Germinal center (tissue), 1 donor: ENCODE measurements at places on chromosomes 6 and 20.
A peak's percentile ranks its signal among the peaks of the same experiment; 100 is the strongest.

GRCh38 chr20:15654208-15654649 lies 919.0 kb downstream of the KIF16B start:
- DNase-seq: peak; percentile 74

- DNase-seq: no peak
These were observed 56.1 kb downstream of the NFATC2 start for GRCh38 chr20:51486197-51487005.

DNA sequence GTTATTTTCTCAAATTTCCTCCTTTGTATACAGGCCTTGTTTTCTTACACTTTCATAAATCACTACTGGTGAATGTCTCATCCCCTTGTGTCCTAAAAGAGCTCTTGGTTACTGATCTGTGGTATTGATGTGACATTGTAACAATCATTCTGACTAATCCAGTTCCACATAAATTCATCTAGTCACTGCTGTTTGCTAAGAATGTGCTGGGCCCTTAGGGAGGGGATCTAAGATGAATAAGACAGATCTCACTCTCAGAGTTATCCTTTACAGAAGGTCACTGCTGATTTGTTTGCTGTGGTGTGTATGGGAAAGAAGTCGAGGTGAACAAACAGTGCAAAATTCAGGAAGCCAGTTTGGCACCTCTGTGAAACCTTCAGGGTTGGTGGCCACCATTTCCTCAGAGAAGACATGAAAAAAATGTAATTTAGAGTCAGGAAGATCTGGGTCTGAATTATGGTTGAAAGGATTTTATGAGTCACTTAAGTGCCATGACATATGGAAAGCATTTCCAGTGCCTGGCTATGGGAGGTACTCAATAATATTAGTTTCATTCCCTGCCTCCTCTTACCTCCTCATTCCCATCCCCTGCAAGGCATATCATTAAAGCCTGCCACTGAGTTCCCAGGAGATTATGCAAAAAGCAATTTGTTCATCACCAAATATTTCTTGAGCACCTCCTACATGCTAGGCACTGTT lies 121.8 kb downstream of the COL9A1 start:
- no peak for DNase-seq

DNA sequence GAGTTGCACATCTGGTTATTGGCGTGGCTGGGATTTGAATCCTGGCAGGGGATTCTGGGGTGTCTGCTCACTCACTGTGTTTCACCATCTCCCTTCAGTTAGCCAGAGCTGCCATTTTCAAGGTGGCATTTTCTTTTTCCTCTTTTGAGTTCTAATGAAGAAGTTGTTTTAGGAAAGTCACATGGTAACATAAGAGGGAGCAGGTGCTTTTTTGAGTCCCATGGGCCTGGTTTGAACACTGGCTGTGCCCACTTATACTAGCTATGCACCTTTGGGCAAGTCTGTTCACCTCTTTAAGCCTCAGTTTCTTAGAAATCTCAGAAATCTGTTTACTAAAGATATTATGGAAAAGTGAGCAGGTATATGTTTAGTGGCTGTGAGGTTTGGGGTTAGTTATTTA lies 39.6 kb downstream of the ANKS1A start:
- no peak for DNase-seq

DNA sequence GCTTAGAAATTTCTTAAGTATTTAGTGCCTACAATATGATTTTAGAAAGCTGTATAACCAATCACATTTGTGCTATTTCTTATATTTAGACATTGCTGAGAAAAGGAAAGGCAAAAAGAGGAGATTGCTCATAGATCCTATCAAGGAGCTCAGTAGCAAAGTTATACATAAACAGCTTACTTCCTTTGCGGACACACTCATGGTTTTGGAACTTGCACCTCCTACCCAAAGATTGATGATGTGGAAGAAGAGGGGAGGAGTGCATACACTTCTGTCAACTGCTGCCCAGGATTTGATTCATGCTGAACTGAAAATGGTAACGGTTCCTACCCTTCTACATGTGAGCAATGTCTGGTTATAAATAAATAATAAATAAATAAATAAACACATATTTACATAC lies 16.7 kb downstream of the RAD21L1 start:
- DNase-seq: no peak

DNA sequence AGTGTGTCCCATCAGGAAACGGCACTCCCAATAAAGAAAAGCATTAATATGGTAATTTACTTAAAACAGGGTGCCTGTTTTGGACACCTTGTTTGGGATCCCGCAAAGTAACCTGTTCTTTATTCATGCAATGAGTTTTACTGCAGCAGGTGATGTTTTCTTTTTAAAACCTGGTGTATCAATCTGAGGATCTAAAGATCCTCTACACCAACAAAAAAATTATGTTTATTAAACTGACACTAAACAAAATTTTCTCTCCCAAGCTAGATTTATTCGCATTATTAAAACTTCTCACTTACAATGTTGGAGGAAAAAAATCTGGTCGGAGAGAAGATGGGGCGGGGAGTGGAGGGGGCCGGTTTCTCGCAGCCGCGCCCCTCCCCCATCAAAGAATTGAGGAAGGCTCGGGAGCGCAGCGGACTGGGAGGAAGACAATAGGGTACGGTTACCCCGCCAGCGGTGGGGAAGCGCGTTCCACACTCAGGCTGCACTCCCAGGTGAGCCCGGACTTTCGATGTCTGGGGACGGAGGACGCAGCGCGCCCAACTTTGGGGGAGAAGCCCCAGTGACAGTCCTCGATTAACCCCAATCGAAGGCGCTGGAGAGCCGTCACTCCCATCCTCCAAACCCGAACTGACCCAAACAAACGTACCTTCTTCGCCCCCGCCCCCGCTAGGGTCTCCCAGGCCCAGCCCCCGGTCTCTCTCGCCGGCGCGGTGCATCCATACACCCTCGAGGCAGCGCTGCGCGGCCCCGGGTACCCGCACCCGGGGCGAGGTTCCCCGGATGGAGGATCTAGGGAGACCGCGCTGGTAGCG lies 1.3 kb downstream of the CD24 start:
- DNase-seq: peak; percentile 61

DNA sequence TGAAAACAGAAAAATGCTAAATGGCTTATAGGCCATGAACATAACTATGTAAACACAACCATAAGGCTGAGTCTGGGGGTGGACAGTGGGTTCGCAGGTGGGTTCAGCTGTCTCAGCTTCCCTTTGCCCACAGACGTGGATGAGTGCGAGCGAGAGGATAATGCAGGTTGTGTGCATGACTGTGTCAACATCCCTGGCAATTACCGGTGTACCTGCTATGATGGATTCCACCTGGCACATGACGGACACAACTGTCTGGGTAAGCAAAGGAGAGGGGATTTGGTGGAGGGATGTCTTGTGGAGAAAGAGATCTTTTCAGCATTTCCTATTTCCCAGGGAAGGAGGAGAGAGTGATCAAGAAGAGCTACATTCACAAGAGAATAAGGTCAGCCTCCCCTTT lies 14.7 kb downstream of the SCUBE3 start:
- no peak for DNase-seq

DNA sequence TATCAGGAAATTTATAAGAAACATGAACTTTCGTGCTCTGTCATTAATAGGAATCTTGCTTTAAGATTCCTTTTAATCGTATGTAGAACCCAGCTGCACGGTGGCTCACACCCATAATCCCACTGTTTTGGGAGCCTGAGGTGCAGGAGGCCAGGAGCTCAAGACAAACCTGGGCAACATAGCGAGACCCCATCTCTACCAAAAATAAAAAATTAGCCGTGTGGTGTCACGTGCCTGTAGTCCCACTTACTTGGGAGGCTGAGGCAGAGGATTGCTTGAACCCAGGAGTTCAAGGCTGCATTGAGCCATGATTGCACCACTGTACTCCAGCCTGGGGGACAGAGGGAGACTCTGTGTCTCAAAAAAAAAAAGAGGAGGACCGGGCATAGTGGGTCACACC lies 7.4 kb downstream of the PTPRA start:
- DNase-seq: no peak

- DNase-seq: peak; percentile 21
These were observed 844 bp upstream of the ABRACL start for GRCh38 chr6:139027620-139028182.

DNA sequence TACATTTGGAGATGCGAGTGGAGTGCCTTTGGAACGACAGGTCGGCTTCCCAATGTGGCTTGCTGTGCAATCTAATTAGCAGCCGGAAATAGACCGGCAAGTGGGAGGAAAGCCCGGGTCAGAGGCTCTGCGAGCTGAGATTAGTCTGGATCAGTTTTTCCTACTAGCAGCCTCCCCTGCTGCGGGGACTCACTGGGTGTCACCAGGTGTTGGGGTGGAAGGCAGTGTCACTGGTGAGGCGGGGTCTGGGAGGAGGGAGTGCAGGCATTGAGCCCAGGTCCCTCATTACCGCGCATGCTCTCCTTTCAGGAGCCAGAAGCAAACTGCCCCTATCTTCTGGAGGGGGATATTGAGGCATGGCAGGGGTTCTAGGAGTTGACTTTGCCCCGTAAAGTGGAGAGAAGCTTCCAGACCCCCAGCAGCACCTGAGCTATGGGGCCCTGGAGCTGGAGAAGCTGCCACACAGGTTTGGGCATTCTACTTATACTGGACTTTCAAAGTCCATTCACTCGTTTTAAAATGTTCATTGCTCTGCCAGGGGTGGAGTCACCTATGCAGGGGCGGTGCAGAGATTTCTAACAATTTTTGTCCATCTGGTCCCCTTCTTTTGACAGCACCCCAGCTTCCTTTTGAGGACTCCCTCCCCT lies 11.0 kb downstream of the SULF2 start:
- no peak for DNase-seq

GRCh38 chr6:84773431-84774156 lies 9.2 kb upstream of the TBX18 start:
- no peak for DNase-seq

GRCh38 chr20:10654250-10654610 lies 19.6 kb downstream of the JAG1 start:
- no peak for DNase-seq

DNA sequence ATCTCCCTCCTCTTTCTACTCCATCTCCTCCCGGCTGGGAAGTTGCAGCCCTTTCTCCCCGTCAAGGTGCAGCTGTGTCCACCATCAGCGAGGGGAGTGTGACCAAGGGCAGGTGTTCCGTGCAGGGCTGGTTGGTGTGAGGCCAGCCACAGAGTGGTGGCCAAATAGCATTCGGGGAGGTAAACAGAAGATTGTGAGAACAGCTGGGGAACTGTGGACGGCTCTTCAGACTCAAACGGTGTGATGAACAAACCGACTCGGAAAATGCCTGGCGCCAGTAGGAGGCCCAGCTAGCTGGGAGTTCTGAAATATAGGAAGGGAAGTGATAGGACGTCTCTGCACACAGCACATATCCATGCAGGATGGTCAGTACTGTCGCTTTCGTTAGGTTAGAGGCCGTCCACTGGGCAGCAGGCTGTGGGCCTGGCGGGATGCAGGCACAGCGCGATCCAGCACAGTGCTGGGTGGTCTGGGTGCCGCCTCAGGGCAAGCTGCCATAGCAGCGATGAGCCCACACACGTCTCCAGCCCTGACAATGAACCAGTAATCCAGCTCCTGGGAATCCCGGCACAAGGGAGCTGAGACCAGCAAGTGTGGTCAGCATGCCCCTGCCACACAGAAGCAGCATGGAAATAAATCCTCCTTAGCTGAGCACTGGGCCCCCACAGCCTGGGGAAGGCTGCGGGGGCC lies 258.1 kb downstream of the TAF4 start:
- no peak for DNase-seq

DNA sequence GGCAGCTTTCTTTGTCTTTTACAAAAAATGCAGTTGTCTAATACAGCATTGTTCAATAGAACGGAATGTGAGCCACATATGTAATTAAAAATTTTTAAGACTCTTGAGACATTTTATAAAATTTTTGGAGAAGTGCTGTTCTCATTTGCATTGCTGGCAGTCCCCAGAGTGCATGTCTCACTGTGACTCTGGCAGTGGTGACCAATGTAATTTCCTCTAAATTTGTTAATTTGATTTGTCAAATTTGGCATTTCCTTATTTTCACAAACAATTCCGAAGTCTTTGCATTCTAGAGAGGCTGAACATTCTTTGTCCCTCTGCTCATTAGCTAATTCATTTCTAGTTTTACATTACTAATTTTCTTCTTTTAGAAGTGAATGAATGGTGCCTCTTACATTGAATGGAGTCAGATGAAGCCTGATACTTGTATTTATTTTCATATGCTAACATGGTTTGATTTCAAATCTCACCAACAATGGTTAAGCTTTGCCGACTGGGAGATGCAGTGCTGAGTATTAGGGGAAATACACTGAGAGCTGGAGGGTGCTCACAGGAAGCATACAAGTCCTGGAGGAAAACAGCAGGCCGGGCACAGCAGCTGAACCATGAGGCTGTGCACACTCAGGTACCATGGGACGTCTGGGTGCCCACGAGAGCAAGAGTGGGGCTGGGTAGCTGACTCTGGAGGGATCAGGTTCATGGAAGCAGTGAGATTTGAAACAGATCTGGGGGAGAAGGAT lies 68.5 kb upstream of the ARMC2 start:
- peak; percentile 50 for DNase-seq

- no peak for DNase-seq
These were observed 67.6 kb upstream of the DTNBP1 start for GRCh38 chr6:15730442-15730841.

DNA sequence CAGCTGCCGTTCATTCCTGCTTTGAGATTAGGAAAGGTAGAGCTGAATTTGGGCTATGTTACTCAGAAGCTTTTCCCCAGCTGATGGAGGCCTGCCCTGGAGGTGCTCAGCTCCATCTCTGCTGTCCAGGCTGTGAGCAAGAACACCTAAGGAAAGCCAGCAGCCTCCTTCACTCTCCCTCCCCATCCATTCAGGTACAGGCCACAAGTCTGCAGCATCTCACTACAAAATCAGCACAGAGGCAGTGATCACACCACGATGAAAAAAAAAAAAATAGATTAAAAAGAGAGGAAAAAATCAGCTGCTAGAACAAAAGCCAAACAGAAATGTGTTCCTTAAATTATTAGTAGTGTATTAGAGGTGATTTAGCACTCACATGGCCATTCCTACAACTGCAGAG lies 515.0 kb downstream of the CDH26 start:
- no peak for DNase-seq

DNA sequence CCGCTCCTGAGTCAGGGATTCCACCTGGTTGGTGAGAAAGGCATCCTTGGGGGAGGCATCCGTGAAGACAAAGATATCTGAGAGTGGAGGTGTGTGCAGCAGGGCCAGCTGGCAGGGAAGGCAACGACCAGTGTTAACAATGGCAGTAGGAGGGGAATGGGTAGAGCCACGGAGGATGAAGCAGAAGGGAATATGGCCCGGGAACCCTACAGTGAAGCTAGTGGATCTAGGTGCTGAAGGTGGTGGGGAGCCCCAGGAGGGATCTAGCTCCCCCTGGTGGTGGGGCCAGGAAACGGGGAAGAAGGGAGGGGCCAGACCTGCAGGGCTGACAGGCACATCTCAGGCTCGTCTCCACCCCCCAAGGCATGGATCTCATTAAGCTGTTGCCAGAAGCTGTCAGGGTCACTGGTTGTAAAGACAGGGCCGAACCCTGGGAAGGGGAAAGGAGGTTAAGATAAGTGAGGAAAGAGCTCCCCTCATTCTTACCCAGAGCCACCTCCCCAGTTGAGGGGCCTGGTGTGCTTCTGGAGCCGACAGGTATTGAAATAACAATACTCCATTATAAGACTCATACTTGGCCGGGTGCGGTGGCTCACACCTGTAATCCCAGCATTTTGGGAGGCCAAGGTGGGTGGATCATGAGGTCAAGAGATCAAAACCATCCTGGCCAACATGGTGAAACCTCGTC lies 7.3 kb downstream of the VWA7 start:
- DNase-seq: peak; percentile 92

- DNase-seq: no peak
These were observed 49.1 kb downstream of the GRM4 start for GRCh38 chr6:34096814-34097213.
